Fibroblast of skin of left quadriceps (primary cell): ENCODE measurements at places on chromosomes 3 and 15.

DNA sequence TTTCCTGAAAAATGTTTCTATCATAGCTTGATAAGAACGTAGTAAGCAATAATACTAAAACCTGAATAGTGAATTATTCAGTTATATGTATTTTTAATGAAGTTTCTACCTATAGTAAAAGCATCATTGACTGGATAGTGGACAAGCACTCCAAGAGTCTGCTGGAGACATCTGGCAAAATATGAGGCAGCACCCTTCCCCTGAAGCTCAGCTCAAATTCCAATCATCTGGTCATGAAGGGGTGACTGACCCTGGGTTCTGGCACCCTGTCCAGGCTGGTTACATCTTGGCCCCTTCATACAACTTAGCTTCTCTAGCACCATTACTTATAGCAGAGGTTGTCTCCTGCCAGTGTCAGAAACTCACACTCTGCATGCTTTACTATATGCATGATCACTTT, 455.4 kb downstream of the RAP2B start:
- DNase-seq: no peak

DNA sequence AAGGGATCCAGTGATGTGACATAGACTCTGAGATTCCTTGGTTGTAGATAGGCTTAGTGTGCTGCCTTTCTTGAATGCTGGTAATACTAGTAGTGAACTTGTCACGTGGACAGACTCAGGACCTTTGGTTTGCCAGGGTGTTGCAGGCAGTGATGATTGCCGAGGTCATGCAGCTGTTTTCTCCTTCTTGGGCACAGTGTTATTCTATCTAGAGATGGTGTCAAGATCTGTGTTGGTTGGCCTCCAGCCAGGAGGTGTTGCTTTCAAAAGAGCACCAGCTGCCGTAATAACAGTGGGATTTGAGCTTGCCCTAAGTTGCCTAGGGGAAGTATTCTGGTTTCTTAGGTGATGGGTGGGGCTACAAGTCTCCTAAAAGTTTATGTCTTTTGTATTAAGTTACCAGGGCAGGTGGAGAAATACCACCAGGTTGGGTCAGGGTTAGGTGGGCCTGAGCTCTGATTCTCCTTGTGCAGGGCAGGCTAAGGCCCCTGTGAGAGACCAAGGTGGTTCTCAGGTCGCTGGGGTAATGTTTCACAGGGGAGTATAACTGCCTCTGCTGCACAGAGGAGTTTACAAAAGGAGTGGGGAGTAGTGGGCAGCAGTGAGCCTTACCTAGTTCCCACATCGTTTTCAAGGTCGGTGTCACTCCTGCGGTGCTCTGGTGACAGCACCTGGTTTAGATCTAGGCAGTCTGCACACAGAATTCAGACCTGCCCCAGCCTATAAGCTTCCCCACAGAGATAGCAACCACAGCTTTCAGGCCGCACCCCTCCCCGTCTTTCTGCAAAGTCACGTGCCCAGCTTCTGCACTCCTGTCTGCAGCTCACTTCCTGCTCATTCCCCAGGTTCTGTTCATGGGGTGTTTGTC, 350.3 kb downstream of the DOCK3 start:
- DNase-seq: no peak

DNA sequence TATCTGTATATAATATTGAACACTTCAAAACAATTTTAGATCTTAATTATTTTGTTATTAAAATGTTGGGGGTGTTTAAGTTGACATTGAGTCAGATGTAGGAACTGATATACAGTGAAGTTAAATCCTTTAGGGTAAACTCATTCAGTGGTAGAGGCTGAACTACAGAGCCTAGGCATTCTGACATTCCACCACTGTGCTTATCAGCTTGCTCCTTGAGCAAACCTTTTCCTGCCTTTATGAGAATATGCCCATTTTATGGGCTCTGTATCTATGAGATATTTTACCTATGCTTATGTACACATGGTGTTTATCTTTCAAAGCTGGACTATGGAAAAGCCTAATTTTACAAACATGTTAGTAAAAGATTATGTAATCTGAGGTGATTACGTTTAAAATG, 407.5 kb downstream of the ZBTB20 start:
- no peak for DNase-seq

GRCh38 chr3:43341788-43342187, 55.4 kb downstream of the SNRK start:
- DNase-seq: no peak

GRCh38 chr3:71511446-71511845, 72.1 kb downstream of the FOXP1 start:
- DNase-seq: no peak

DNA sequence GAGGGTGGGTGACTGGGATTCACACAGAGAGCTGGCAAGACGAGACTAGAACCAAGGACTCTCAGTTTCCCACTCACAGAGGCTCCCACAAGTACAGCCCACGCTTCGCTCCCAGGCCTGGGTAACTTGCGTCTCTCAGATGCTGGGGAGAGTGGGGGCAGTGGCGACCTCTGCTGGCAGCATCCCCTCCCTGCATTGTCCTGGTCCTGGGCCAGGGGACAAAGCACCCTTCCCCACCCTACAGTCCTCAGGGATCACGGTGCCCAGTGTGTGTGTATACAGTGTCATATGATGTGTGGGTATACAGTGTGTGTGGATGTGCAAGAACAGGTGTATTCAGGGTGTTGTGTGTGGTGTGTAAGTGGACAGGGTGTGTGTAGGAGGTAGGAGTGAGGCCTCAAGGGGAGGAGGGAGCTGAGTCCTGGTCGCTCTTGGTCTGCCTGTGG, 12.8 kb downstream of the VILL start:
- DNase-seq: no peak

DNA sequence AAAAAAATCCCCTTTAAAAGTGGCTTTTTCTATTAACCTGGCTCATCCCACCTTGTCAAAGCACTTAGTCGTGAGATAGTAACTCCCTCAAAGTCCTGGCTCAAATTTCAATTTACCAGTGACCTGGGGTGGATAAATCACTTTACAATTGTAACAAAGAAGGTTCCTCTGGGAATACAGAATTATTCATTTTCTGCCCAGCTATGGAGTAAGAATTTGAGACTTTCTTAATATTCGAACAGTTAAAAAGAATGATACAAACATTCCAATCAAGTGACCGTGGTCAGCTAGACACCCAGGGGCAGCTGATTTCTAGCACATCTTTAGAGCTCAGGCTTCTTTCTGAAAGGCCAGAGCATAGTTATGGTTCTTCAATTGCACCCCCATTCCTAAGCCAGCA, 291.0 kb upstream of the TGFBR2 start:
- DNase-seq: no peak

DNA sequence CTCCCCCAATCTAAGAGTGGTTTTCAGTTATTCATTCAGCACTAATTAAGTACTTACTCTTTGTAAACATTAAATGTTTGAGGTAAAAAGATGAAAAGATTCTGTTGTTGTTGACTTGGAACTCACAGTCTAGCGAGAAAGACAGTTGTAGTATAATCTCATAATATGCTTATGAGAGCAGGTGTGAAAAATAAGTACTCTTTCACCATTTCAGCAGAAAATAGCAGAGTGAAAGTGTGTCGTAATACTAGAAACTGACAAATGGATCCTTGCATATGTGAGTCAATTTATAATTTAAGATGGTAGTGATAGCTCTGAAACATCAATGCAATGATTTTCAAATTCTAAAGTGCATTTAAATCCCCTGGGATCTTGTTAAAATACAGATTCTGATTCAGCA, 618.8 kb upstream of the CCDC54 start:
- DNase-seq: no peak

DNA sequence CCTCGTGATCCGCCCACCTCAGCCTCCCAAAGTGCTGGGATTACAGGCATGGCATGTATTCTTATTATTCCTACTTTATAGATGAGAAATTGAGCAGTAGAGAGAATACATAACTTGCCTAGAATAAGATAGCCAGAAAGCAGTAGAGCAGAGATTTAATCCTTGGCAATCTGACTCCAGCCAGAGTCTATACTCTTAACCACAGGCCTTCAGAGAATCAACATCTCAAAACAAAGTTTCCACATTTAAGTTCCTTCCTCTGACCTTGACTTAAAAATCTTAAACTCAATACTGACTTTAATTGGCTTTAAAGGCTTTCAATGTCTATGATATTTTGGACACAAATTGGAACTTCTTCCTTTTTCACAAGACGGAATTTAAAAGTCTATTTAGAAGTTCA, 37.1 kb downstream of the ZNF106 start:
- no peak for DNase-seq

DNA sequence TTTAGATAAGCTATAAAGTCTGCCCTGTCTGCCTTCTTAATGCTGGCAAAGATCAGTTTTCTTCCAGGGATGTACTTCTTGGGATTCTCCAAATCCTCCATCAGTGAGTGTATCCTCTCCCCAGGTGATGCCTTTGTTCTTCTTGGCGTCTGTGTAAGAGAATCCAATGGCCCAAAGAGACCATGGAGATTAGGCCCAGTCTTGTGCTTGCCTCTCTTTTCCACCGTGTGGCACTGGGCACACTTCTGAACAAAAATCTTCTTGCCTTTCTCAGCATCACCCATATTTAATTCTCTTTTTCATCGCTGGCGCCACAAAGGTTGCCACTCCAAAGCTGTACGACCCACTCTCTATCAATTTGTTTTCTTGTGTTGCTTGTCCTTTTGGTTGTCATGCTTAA, 32.2 kb upstream of the TAMM41 start:
- no peak for DNase-seq

DNA sequence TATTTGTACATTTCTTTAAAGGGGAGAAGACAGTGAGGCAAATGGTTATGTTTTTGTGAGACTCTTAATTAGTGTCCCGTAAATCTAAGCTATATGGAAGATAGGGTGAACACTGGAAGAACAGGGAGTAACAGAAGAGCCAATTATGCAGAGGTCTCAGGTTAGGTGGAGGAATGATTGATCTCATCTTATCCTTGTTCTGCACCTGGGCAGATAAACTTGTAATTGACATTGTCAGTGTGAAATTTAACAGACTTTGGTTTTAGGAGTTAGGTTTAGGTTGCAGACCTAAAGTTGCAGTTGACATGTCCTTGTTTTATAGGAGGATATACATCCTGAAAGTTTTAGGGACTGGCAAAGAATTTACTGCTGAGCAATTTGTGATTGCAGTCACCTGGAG, 3.1 kb upstream of the TWF2 start:
- DNase-seq: no peak
